Purkinje cell (primary cell): ENCODE measurements at places on chromosomes 4 and X. TPM values are rescaled to one million over a fixed set of nuclear protein-coding genes. Genes with fewer than 3 reads are reported as not detected.

The OPRPN gene
- polyA plus RNA-seq, result not detected in 2 replicates

The NDNF gene
- 4.0 and 12.4 TPM in 2 replicates for polyA plus RNA-seq

The HNRNPH2 gene
- polyA plus RNA-seq, result 56.3 and 96.7 TPM in 2 replicates

The ADH4 gene
- polyA plus RNA-seq, result not detected in 2 replicates

The LEF1 gene
- 0.65 TPM in 1 of 2 replicates, not detected in the other for polyA plus RNA-seq

The VCX3A gene
- not detected in 2 replicates for polyA plus RNA-seq

The FAM9C gene
- not detected in 2 replicates for polyA plus RNA-seq

The CFI gene
- polyA plus RNA-seq, result not detected in 2 replicates

The CT45A3 gene
- polyA plus RNA-seq, result not detected in 2 replicates

The UTP14A gene
- 5.0 and 6.4 TPM in 2 replicates for polyA plus RNA-seq

The L1CAM gene
- polyA plus RNA-seq, result 6.9 and 7.2 TPM in 2 replicates

The ANKRD50 gene
- polyA plus RNA-seq, result 0.80 and 2.1 TPM in 2 replicates

The TMEM271 gene
- 2.7 TPM in 1 of 2 replicates, not detected in the other for polyA plus RNA-seq

The CSAG3 gene
- polyA plus RNA-seq, result not detected in 2 replicates

The BMP3 gene
- polyA plus RNA-seq, result 0.08 and 1.0 TPM in 2 replicates

The TREX2 gene
- polyA plus RNA-seq, result not detected in 2 replicates

The SFRP2 gene
- polyA plus RNA-seq, result 0.93 TPM in 1 of 2 replicates, not detected in the other

The PDGFC gene
- 3.6 and 7.3 TPM in 2 replicates for polyA plus RNA-seq

The PPP4R3C gene
- not detected in 2 replicates for polyA plus RNA-seq

The NAP1L2 gene
- 118 and 139 TPM in 2 replicates for polyA plus RNA-seq

The MAGEA9B gene
- not detected in 2 replicates for polyA plus RNA-seq

The VCX3B gene
- polyA plus RNA-seq, result not detected in 2 replicates

The BMX gene
- not detected in 2 replicates for polyA plus RNA-seq

The CC2D2A gene
- polyA plus RNA-seq, result 13.7 and 15.6 TPM in 2 replicates

The SMIM31 gene
- not detected in 2 replicates for polyA plus RNA-seq

The ZNF674 gene
- polyA plus RNA-seq, result 3.4 and 4.7 TPM in 2 replicates

The PNMA3 gene
- polyA plus RNA-seq, result 4.1 and 5.0 TPM in 2 replicates

The HAND2 gene
- polyA plus RNA-seq, result not detected in 2 replicates

The CENPI gene
- 0.56 TPM in 1 of 2 replicates, not detected in the other for polyA plus RNA-seq

The ALG13 gene
- polyA plus RNA-seq, result 40.9 and 49.5 TPM in 2 replicates
